ENCODE measurements at places on chromosomes 1 and 21. TPM values are rescaled to one million over a fixed set of nuclear protein-coding genes. Genes with fewer than 3 reads are reported as not detected.
A peak's percentile ranks its signal among the peaks of the same experiment; 100 is the strongest.

GRCh38 chr1:19138958-19139581 is 71.0 kb downstream of the UBR4 start:
- DNase-seq = no peak

DNA sequence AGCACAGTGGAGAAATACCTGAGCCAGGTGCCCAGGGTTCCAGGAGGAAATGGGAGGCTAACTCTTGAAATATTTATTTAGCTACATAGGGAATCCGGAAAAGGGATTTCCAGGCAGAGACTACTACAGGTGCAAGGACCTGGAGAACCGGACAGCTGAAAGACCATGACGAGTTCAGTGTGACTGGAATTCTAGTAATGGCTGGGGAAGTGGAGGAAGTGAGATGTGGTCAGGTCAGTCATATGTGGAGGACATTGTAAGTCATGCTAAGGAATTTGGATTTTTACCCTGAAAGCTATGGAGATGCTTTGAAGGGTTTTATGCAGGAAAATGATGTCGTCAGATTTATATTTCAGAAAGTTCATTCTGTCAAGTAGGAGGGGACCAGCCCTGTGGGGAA is 1.8 kb downstream of the CAP1 start:
- no peak for DNase-seq

Gene GRHL3
- total RNA-seq = 1.7 TPM

Gene CTSS
- total RNA-seq = 7.2 TPM

DNA sequence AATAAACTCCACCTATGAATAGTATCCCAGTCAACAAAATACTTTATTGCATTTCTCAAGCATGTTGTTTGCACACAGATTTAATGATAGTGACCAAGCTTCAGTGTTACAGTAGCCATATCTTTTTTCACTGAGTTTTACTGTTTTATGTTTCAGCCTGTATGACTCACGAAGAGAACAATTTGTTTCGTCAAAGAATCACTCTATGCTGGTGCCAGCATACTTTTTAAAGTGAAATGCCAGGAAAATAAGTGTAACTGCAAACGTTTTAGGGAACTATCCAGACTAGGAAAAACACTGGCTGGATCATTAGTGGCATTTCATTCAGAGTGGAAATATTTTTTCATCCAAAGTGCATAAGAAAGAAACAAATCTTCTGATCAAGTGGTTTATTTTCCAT is 210.8 kb downstream of the COL11A1 start:
- DNase-seq = no peak

DNA sequence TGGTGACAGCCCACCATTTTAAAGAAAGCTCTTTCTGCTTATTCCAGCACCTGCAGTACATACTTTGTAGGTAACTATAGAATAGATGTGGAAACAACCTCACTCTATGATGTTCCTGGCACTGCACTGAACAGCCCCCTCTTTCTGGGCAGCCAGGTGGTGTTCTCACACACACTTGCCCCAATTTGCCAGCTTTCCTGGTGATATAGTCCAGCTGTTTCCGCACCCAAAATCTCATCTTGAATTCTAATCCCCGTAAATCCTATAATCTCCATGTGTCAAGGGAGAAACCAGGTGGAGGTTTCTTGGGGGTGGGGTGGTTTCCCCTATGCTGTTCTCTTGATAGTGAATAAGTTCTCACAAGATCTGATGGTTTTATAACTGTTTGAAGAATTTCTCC is 102.2 kb downstream of the FCRL5 start:
- no peak for DNase-seq

GRCh38 chr1:33300673-33301072 is 20.2 kb downstream of the A3GALT2 start:
- no peak for DNase-seq

DNA sequence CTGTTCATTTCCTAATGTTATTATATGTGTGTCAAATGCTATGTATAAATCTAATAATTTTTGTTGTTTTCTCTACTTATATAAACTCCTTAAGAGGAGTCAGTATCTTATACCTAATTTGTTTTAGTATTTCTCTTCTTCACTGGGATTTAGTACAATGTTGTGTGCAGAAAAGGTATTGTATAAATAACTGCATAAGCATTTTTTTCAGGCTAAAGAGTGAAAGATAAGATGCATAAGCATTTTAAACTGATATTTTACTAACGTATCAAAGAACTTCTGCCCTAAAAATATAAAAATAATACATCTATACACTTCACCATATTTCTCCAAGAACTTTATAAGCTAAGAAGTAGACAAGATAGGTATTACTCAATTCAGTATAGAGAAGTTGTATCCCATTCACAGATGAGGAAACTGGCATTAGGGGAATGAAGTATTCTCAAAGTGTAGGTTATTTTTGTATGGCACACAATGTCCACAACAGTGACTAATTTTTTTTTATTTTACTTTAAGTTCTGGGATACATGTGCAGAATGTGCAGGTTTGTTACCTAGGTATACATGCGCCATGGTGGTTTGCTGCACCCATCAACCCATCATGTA is 59.3 kb downstream of the NUP210L start:
- DNase-seq = no peak

DNA sequence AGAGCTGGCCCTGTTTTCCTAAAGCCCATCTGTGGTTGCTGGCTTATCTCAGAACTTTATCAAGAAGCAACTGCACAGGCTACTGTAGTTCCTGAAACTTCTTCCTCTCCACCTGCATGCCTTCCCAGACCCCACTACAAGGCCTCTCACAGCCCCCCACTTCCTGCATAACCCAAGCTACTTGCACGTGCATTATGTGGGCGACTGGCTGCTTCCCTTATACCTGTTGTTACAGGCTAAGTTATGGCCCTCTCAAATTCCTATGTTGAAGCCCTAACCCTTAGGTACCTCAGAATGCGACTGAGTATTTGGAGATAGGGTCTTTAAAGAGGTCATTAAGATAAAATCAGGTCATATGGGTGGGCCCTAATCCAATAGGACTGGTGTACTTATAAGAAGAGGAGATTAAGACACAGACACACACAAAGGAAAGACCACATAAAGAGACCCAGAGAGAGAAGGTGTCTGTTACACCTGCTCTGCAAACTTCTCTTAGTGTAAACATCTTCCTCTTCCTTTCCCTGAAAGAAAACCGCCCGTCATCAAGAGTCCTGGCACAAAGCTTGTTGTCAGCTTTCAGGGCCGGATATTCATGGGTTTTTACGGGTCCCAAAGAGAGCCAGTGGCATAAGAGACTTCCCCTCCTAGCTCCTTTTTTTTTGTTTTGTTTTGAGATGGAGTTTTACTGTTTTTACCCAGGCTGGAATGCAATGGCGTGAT is 5.1 kb downstream of the ZNF496 start:
- DNase-seq = no peak

GRCh38 chr1:79188337-79188736 is 181.8 kb upstream of the ADGRL4 start:
- no peak for DNase-seq

Gene NR5A2
- total RNA-seq = 1.8 TPM

- DNase-seq = no peak
These were observed 386.3 kb downstream of the CAMTA1 start for GRCh38 chr1:7171574-7171973.

GRCh38 chr1:85616364-85616705 is 35.8 kb downstream of the CCN1 start:
- no peak for DNase-seq

DNA sequence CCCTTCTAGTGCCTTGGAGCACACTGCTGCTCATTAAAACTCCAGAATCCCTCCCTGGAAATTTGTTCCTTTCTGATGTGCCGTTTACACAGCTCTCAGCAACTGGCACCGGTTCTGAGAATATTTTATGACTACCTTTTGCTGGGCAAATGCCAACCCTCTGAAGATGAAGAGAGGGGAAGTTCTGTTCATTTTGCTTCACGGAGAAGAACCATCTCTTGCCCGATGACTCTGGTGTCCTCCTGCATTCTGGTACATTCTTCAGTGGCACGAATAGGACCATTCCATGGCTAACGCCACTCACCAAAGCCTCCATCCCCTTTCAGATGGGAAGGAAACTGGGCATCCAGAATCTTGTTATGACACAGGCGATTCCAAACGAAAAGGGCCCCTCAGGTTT is 96.2 kb upstream of the SIM2 start:
- DNase-seq = no peak

- no peak for DNase-seq
These were observed 87.3 kb downstream of the PTPRU start for GRCh38 chr1:29323636-29324035.

- peak; percentile 20 for DNase-seq
These were observed 5.0 kb downstream of the MEF2D start for GRCh38 chr1:156495401-156496140.

GRCh38 chr1:214853340-214853739 is 229.2 kb upstream of the KCNK2 start:
- DNase-seq = no peak

Gene RHBG
- 1.8 TPM for total RNA-seq

DNA sequence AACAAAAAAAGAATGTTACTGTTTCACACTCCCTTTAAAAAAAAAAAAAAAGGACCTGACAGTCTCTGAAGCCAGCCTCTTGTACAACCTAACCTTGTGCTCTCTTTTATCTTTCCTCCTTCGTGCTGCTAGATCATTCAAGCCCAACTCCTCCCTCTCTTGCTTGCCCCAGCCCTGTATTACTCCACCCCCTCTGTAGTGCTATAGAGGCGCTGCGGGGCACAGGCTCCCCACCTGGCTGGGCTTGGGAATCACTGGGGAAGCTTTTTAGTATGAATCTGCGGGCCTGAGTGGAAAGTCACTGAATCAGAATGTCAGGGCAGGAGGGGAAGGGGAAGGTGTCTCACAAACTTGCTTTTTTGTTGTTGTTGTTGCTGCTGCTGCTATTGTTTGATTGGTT is 383.7 kb upstream of the CAMK1G start:
- no peak for DNase-seq

Gene TOMM20
- total RNA-seq = 187 TPM

DNA sequence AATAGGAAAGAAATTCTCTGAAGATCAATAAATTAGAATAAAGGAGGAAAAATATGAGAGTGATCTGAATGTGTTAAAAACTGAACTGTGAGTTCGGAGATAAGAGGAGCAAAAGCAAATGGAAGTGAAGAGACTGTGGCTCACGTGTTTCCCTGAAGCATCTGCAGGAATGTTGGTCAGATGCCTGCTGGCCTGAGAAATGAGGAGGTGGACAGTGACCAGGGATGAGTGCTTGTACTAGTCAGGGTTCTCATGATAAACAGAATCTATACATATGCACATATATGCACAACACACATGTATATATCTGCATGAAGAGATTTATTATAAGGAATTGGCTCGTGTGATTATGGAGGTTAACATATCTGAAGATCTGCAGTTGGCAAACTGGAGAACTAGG is 103.4 kb upstream of the TIAM1 start:
- no peak for DNase-seq

Gene RIPPLY3
- 0.17 TPM for total RNA-seq

DNA sequence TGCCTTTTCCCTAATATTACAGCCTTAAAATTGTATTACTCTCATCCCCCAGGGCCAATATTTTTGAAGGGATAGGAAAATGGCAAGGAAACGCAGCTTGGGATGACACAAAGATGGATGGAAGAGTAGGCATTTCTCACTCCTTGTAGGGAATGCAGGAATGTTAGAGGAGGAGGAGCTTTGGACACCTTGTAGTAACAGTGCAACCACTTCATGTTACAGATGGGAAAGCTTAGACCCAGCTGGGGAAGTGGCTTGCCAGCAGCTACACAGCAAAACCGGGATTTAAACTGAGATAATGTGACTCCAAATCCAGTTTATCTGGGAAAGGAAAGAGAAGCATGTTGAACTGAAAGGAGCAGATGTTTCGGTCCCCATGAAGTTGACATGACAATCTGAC is 473.7 kb upstream of the DAB1 start:
- no peak for DNase-seq

DNA sequence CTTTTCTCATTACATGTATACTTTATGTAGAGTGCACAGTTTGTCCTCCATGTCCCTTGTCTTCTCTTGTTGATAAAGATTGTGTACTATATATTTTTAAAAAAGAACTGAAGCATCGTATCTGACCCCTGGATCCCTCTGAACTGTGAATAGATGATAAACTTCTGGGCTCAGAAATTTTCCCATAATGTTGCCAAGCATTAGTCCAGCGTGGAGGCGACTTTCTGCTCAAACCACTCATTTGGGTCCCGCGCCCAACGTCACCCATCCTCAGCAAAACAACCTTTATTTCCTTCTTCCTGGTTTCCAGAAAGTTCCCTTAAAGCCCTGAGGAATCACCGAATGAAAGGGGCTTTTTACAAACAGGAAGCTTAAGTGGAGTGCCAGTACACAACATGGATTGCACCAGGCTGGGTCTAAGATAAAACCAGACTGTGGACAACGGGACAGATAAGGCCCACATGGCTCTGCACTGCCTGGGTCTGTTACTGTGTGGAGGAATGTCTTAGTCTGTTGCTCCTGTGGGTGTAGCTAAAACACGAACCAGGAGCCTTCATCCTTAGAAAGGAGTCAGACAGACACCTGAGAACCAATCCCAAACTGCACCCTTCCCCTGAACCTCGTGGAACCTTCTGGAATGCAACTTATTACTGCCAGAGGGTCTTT is 15.6 kb downstream of the EVA1C start:
- no peak for DNase-seq

DNA sequence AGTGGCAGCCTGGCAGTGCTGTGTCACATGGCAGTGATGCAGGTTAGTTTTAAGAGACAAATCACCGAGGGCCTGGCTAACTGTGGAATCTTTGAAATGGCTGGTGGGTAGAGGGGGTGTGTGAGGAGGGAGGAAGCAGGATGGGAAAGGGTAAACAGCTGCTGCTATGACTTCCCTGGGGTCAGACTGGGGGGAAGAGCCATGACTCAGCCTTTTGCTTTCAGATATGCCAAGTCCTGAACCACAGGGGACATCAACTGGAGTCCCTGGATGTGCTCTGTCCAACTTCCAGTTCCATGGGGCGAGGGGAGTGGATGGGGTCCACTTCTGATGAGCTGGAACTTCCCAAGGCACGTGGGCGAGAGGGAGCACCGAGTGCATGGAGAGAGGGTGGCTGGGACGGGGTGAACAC is 121.1 kb upstream of the ADAR start:
- DNase-seq = no peak

Gene DMRTA2
- total RNA-seq = not detected

GRCh38 chr1:168830562-168830961 is 101.6 kb upstream of the DPT start:
- DNase-seq = no peak

GRCh38 chr1:169367096-169367685 is 406 bp downstream of the NME7 start:
- no peak for DNase-seq

Gene C1QC
- not detected for total RNA-seq

GRCh38 chr1:35369922-35370671 is 101.6 kb downstream of the ZMYM4 start:
- DNase-seq = no peak

Gene HES3
- total RNA-seq = not detected

Gene PIGM
- 3.3 TPM for total RNA-seq

DNA sequence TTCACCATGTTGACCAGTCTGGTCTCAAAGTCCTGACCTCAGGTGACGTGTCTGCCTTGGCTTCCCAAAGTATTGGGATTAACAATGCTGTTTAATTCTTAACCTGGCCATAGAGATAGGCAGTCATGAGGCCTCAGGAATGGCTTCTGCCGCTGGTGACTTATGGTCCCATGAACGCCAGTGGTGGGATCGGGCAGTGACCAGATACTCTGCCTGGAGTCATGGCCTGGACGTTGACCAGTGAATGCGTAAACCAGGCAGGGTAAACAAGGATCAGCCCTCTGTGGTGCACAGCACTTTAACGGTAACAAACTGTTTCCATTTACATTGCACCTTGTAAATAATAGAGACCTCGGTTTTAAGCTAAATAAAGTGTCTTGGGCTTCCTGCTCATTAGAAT is 23.0 kb downstream of the MTARC1 start:
- no peak for DNase-seq

Gene CYP4A11
- total RNA-seq = not detected

GRCh38 chr1:77438236-77438913 is 156.6 kb downstream of the AK5 start:
- DNase-seq = no peak

Gene PRAMEF5
- total RNA-seq = not detected
